ENCODE measurements at places on chromosomes 4 and X.
A peak's percentile ranks its signal among the peaks of the same experiment; 100 is the strongest.

DNA sequence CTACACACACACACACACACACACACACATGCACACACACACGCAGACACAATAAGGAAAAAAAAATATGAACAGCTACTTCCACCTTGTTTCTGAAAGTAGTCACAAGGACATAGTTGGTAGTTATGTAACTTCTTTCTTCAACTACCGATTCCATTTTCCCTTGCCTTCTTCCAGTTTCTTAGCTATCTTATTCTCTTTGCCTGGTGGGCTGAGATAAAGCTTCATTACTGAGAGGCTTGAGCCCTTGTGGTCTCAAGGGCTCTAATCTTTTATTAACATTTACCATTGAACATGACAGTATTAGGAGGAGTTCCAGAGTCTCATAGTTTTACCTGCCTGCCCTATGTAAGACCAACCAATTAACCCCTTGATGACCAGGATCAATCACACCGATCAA lies 8.9 kb upstream of the SMIM10 start:
- no peak for DNase-seq

- no peak for DNase-seq
Observed at GRCh38 chr4:152460488-152460887, 75.4 kb downstream of the FBXW7 start.

GRCh38 chrX:97524997-97525396 lies 641.3 kb downstream of the RPA4 start:
- no peak for DNase-seq

GRCh38 chr4:154406018-154406795 lies 85.4 kb downstream of the DCHS2 start:
- DNase-seq: no peak

- peak; percentile 19 for DNase-seq
Observed at GRCh38 chr4:128810331-128810870, 901 bp downstream of the JADE1 start.

DNA sequence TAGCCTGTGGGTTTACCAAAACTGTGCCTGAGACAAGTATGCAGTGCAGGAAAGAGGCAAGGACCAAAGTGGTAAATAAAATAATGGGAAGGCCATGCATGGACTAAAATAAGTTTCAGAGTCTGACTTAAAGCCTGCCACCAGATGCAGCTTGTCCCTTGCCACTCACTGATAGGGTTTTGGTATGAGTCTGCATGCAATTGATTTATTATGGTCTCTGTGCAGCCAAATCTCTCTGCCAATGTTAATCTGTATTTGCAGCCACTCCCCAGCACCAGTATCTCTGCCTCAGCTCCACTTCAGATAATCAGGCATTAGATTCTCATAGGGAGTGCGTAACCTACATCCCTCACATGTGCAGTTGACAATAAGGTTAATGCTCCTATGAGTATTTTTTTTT lies 5.5 kb upstream of the FGF2 start:
- no peak for DNase-seq

DNA sequence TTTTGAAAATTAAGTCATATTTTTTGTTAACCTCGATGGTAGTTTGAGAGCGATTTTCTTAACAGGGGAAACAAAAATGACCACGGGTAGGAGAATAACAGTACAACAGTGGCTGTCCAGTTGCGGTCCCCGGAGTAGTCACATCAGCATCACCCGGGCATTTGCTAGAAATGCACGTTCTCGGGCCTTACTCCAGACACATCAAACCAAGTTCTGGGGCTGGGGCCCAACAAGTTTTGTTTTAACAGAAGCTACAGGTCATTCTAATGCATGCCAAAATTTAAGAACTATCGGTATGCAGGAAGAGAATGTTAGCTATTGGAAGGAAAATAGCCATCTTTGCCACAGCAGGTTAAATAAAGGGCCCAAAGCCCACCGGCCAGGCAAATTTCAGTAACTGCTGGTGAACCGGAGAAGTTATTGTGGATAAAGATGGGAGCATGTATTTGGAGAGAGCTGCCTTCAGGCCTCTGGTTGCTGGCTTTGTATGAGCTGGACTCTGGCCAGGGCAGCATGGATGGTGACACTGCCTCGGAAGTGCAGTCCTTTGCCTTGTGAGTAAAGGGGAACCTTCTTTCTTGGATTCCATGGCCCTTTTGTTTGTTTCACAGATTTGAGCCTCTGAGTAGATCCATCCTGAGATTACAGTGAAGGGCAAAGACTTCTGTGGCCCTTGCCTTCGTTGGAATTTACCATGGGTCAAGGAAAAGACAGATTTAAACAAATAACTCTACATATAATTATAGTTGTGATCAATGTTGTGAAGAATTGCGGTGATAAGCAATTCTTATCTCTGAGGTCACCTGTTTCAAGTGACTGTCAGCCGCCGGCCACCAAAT lies 62.1 kb downstream of the TBC1D14 start:
- no peak for DNase-seq

DNA sequence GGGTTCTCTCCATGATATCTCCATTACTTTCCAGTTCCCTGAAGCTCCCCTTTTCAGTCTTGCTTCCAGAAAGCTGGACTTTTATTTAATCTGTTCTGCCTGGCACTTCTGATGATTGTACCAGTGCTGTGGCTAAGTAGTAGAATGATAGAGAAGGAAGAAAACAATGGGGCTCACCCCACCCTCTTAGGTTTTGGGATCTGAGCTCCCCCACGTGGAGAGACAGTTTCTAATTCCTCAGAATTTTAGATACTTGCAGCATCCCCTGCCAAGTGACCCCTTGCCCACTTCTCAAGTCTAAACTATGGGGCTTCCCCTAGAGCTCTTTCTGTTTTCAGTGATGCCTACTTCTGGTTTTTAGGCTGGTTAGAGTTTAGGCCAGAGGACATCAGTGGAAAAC lies 73.9 kb downstream of the GC start:
- DNase-seq: no peak

DNA sequence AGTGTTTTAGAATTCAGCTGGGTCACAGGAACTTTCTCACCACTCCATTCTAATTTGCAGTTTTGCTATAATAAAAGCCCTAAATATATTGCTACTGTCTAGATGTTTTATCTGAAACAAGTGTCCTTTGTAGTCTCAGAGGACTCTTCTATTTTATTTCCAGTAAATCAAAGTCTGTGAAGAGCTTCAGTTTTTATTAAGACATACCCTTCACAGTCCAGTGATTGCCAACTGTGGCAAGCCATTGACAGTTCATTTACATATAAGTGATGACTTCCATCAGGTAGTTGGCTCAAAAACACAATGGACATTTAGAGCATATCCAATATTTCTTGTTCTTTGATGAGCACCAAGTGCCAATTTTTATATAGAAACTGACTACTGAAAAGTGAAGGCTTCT lies 466.1 kb downstream of the IQCM start:
- DNase-seq: no peak

DNA sequence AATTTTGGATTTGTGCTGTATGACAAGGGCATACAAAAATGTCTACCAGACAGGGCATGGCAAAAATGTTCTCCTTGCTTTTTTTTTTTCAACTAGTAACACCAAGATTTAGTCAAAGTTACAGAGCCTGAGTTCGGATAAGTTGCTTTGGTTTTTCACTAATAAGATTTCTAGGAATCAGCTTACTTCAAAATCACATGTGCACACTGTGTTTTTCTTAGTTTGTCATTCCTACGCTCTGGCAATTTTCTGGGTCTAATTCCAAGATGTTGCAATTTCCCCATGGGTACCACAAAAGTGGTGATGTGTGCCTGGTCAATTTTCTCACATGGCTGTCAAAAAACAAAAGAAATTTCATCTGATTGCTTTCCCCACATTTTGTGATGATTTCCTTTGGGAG lies 6.3 kb downstream of the C1QTNF7 start:
- no peak for DNase-seq
